ENCODE measurements at places on chromosomes 3 and 15. TPM values are rescaled to one million over a fixed set of nuclear protein-coding genes. Genes with fewer than 3 reads are reported as not detected.

DNA sequence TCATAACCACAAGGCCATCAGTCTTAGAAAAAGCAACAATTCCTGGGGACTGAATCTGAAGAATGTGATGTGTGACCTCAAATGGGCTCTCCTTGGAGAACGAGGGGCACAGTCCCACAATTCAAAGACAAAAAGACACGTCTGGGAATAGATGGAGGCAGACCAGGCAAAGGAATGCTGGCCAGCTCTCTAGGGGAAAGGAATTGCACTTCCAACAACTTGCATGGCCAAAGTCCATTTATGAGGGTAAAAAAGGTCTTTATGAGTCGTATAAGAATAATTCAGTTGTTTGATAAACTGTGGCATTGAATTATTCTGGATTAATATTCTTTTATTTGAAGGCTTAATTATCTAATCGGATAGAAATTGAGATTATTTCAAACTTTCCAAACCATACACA is 180.5 kb upstream of the FEZF2 start:
- no peak for DNase-seq
- no peak overlapping the region for H3K27ac ChIP-seq
- no peaks in the 10 kb centered on the region for H3K36me3 ChIP-seq
- H3K4me1 ChIP-seq = no peaks in the 10 kb centered on the region
- H3K4me3 ChIP-seq = no peak overlapping the region
- H3K27me3 ChIP-seq = peaks cover 27% of the 10 kb centered on the region

- no peaks in the 10 kb centered on the region for H3K36me3 ChIP-seq
- no peak for DNase-seq
- no peaks in the 10 kb centered on the region for H3K27me3 ChIP-seq
Observed at GRCh38 chr15:80518522-80518921, 114.3 kb downstream of the ARNT2 start.

- H3K4me1 ChIP-seq = no peaks in the 10 kb centered on the region
- H3K36me3 ChIP-seq = no peaks in the 10 kb centered on the region
- H3K27ac ChIP-seq = no peak overlapping the region
- H3K27me3 ChIP-seq = 0 out of 2 replicates have a peak, but pooled peaks cover 1% of the 10 kb centered on the region
- H3K4me3 ChIP-seq = no peak overlapping the region
Observed at GRCh38 chr3:66989860-66990696, 8.0 kb upstream of the KBTBD8 start.

GRCh38 chr3:116678853-116679252 is 30.7 kb upstream of the TUSC7 start:
- H3K27me3 ChIP-seq = no peaks in the 10 kb centered on the region
- H3K4me1 ChIP-seq = no peaks in the 10 kb centered on the region
- no peaks in the 10 kb centered on the region for H3K36me3 ChIP-seq
- no peak overlapping the region for H3K4me3 ChIP-seq

DNA sequence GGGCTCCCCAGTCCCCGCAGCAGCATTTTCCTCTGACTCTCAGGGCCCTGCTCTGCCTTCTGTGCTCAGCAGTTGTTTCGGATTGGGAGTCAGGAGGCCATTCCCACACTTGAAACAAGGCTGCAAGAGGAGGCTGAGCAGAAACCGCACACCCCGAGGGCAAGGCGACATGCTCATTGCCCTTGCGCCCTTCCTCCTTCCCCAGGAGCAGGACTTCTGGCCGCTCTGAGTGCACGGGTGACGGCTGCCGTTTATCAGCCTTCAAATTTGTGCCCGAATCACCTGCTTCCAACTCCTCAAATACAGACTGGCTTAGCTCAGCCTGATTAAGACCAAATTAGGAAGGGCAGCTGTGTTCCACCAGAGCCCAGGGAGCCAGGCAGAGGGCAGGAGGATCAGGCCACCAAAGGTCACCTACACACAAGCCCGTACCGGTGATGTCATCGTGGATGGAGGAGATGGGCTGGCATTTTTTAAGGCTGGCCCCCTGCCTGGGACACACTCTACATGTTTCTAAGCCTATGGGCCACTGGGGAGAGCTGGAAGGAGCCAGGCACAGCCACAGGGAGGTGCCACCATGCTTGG is 38.1 kb downstream of the TM2D3 start:
- H3K27ac ChIP-seq = no peak overlapping the region
- no peak overlapping the region for H3K4me3 ChIP-seq
- no peaks in the 10 kb centered on the region for H3K27me3 ChIP-seq
- DNase-seq = no peak

GRCh38 chr3:162534431-162534830 is 1037.8 kb downstream of the OTOL1 start:
- H3K4me3 ChIP-seq = no peak overlapping the region
- no peaks in the 10 kb centered on the region for H3K36me3 ChIP-seq
- no peaks in the 10 kb centered on the region for H3K4me1 ChIP-seq
- H3K27ac ChIP-seq = no peak overlapping the region

Gene HGD
- 0.59 TPM for total RNA-seq

Gene TTLL13
- 1.0 TPM for total RNA-seq

Gene KNG1
- 0.25 TPM for total RNA-seq

Gene RPL39L
- not detected for total RNA-seq

Gene MUC20
- total RNA-seq = 2.4 TPM

Gene SEMA3F
- total RNA-seq = 15.7 TPM

All from HCT116 (cell line).